ENCODE measurements at places on chromosomes 2 and 18.

GRCh38 chr2:225104971-225105370, 62.7 kb upstream of the DOCK10 start:
- no peak for DNase-seq

GRCh38 chr2:171406044-171406443, 27.7 kb downstream of the METTL8 start:
- no peak for DNase-seq

DNA sequence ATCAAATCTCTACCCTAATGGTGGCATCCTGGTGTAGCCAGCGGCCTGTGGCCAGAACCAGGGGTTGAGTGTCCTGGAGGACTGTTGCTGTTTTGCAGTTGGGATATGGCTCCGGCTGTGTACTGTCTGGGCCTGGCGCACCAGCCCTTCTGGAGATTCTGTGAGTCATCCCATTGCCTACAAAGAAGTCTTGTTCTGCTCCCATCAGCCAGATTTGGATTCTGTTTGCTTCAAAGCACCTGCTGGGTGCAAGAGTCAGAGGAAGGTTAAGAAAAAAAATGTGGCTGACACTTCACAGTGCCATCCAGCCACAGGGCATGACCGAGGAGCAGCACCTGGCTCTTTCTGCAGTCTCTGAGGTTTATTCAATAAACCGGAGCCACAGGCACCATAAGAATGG, 41.0 kb upstream of the ASAP2 start:
- peak; percentile 68 for DNase-seq

- no peak for DNase-seq
Observed at GRCh38 chr18:10239991-10240634, 214.3 kb upstream of the APCDD1 start.

DNA sequence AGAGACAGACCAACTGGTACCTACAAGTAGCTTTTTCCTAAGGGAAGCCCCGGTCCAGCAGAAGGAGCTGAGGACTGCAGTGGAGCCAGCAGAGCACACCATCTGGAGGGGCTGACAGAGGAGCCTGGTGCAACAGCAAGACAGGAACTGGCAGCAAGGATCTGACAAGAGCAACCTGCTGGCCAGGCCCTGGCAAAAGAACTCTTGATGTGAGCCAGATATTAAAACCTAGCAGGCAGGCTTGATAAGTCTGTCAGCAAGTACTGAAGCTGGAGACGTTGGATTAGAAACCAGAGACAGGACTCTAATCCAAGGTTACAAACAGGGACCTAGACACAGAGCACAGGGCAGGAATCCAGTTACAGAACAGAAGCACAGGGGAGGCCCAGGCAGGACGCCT, 260.7 kb upstream of the MGAT5 start:
- no peak for DNase-seq

- no peak for DNase-seq
Observed at GRCh38 chr2:142299021-142299420, 168.2 kb upstream of the LRP1B start.

GRCh38 chr2:202760848-202761247, 110.7 kb downstream of the ICA1L start:
- peak; percentile 5 for DNase-seq

- no peak for DNase-seq
Observed at GRCh38 chr18:23512641-23513040, 9.3 kb downstream of the RMC1 start.

DNA sequence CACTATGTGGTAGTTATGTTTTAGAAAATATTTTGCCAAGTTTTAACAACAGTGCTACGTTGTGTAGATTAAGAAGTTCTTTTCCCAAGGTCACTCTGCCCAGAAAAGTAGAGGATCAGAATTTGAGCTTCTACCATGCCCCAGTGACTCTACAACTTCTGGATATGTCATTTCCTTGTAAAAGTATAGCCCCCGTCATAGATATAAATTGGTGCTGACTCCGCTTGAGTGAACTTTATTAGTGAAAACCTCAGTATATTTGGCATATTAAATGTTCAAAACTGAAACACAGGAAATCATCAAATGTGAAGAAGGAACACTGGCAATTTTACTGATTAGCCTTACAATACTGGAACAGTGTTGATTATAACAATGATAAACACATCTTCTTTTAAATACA, 256.7 kb upstream of the UBE2E3 start:
- DNase-seq = no peak

DNA sequence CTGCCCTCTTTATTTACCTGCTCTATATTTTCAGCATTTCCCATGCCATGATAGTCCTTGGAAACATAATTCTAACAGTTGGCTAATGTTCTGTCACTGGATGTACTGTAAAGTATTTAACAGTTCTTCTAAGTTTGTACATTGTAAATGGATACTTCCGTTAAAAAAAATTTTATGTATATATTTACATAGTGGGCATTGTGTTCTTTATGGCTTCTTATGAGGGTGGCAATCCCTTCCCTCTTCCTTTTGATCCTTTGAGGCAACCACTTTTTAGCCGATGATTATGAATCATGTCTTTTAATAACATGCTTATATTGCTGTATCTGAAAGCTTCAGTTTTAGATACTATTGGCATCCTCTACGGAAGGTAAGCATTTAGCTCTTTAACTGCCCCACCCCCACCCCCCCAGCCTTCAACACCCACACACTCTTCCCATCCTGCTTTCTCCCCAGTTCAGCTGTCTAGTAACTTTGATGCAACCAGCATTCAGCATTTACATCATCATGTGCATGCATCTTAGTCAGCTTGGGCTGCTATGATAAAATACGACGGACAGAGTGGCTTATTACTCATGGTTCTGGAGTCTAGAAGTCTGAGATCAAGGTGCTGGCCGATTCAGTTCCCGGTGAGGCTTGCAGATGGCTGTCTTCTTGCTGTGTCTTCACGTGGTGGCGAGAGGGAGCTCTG, 21.0 kb upstream of the EDAR start:
- DNase-seq = peak; percentile 37

DNA sequence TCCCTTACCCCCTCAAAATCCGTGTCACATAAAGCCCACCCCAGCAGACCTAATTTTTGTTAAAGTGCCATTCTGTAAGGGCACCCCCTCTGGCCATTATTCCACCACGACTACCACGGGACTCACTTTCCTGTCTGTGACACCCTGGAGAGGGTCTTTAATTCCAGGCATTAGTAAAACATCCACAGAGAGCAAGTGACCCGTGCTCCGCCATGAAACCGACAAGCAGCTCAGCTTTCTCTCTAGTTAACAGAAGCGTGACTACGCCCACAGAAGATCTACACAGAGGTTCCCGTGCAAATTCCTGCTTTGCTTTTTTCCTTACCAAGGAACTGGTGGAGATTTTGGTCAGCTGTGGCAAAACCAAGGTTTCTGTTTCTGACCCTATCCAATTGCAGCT, 4.4 kb downstream of the SIGLEC15 start:
- no peak for DNase-seq

DNA sequence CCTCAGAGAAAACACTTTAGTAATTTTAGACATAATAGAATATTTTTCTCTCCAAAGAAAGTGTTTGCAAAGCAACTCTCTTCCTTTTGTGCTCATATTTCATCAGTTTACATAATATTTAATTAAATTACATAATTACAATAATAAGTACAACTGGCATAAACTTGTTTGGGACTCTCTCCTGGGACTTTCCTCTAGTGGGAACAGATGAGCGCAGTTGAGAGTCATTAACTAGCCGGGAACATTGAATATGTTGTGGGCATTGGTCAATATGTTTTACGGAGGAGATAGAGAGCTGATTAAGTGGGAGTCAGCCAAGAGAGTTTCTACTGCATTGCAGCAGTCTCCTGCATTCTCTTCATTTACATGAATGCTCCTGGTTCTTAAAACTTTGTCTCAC, 607.7 kb downstream of the ARHGAP15 start:
- DNase-seq = no peak

GRCh38 chr2:27955384-27956161, 65.0 kb downstream of the BABAM2 start:
- no peak for DNase-seq

DNA sequence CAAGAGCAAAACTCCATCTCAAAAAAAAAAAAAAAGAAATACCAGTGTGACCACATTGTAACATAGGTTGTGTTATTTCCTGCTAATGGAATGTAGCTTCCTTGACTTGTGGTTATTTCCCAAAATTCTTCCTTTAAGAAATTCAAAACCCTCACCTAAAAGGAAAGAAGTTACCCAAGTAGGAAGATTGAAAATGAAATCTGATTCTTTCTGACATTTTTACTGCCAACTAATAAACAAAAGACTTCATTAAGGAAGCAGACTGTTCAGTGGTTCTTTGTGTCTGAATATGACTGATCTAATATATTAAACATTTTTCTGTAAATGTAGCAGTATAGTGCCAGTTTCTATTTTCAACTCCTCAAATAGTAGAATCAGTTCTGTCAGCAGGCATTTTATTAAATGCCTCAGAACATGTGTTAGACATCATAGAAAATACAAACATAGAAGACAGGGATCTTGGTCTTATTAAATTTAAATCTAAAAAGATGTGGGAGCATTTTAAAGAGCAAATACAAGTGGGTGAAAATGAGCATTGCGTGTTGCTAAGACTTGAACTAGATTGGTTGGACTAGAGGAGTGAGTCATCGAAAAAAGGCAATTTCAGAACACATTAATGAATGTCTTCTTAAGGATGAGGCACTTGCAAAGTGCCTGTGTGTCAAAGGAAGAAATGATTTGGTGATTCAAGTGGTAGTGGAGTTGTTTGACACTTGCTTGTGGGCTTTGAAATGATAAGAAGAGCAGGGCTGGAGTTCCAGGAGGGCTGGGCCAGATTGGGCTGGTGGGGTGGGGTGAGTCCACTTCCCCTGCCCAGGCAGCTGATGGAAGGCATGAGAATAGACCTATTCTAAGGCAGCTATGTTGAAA, 53.4 kb downstream of the PKP4 start:
- peak; percentile 17 for DNase-seq

GRCh38 chr18:51519571-51519970, 322.1 kb upstream of the MEX3C start:
- no peak for DNase-seq

DNA sequence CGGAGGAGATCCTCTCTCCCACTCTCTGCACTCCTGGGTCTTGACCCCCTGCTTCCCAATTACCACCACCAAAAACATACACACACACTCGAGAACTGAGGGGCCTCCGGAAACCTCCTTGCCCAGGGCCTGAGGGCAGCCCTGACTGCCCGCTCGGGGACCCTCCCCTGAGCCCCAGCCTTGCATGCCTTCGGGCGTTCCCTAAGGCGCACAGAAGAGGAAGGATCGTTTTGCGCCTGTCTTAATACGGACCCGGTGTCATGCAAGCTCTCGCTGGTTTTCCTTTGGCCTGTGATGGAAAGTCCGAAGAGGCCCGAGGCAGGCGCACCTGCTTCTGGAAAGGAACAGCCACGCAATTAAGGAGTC, 19.8 kb downstream of the POU3F3 start:
- no peak for DNase-seq

DNA sequence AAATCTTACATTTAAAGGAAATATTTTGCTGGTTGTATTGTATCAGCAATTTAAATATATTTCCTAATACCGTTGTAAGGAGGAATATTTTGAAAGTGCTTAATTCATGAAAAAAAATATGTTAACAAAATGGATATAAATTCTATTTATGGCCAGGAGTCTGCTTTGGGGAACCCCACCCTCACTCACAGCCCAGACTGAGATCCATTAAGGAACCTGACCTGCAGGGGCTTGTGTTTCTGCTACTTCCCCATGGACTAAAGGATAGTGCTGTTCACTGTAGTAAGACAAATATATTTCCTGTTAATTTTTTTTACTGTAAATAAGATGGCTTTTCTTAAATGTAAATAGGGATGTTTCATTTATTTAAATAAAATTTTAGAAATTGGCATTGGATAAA, 221.9 kb upstream of the COL3A1 start:
- no peak for DNase-seq

DNA sequence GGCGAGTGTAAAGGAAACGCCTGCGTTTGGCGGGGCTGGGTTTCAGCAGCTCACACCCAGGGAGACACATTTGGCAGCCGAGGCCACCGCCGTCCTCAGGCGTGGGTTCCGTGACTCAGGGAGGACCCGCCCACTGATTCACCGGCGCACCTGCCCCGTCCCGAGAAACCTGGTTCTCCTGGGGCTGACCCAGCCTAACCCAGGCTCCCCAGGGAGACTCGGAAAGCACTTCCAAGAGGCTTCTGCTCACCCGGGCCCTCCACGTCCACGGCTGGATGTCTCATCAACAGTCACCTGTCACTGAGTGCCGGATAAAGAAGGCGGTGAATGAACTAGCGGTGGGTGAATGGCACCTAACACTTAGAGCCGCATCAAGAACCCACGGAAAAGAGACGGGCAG, 126.4 kb upstream of the CTDP1 start:
- DNase-seq = no peak

DNA sequence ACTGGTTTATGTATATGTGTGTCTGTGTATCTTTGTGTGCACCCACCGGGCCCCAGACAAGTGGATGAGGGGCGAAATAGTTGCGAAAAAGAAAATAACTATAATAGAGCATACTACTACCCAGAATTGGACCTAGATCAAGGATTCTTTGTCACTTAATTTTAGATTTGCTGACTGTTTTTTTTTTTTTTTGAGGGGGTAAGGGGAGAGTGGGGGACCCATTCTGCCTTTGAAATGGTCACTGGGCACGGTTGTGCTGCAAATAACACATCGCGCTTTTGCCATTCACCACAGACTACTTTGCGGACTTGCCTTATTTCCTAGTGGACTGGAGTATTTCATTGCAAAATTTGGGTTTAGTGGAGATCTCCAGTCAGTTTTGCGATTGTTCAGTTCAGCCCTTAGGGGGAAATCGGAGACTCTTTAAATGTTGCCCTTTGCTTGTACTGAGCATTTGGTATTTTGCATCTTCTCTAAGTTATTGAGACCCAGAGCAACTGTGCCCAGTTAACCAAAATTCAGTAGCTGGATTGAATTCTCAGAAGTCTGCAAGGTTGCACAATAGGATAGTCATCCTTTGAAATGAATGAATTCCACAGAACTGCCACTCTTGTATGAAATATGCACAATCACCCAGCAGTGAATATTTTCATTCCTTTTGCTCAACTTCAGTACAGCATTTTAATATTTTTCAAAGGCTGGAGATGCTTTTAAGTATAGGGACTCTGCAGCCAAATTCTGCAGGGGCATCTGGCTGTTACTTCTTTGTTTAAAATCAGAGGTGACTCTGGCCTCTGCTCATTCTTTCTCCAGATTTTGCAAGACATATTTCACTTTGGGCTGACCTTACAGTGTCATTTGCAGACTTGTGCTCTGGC, 2.9 kb downstream of the TRIB2 start:
- peak; percentile 53 for DNase-seq

GRCh38 chr18:60292186-60292585, 80.4 kb downstream of the MC4R start:
- DNase-seq = no peak

DNA sequence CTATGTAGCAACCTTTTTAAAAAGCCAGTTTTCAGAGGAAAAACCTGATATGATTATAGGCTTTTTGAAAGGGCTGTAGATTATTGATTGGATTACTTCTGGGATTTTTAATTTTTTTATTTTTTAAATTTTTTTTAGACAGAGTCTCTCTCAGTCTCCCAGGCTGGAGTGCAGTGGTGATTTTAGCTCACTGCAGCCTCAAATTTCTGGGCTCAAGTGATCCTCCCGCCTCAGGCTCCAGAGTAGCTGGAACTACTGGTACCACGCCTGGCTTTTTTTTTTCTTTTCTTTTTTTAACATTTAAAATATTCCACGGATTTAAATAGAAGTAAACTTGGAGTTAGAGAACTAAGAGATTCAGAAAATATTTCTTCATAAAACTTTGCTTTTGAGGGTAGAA, 1.2 kb downstream of the MRPL19 start:
- no peak for DNase-seq

GRCh38 chr18:32442575-32442974, 28.1 kb downstream of the GAREM1 start:
- DNase-seq = no peak

GRCh38 chr2:20128506-20129330, 77.3 kb upstream of the LAPTM4A start:
- DNase-seq = no peak
